Psoas muscle (tissue), 8 donors: ENCODE measurements at places on chromosomes 7 and 10. TPM values are rescaled to one million over a fixed set of nuclear protein-coding genes. Genes with fewer than 3 reads are reported as not detected.

DNA sequence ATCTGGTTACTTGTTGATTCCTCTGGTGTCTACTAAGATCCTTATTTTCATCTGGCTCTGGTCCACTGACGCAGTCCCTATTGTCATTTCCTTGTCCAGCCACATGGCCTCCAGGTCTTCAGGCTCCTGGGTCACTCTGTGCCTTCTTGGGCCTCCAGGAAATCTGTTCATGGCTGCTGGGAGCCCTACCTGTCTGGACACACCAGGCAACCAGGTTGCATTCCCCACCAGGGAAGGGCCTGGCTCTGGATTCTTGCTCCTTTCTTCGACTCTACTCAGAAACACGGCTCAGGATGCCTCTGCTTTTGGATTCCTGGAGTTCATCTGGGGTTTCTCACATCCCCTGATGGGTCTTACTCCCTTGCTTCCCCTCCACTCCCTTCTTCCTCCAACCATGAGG lies 8.0 kb upstream of the PPIF start:
- DNase-seq = no peak

NKX2-3 gene
- not detected for total RNA-seq

DNA sequence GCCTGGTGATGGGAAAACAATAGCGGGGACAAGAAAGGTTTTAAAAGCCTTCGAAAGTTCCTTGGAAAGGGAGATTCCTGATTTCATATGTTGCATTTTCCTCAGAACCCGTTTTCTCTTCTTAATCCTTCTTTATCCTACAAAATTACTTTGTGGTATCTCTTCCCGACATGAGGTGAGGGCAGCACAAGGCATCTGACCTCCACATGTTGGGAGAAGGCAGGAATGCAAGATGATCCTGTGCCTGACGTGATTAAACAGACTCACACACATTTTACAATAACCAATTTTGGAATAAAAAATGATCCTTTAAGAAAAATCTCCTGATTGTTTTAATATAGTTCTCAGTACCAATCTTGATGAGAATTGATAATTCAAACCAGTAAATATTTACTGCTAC lies 153.3 kb upstream of the MKLN1 start:
- DNase-seq = no peak

SLC26A5 gene
- total RNA-seq = not detected

GRCh38 chr10:116408719-116409118 lies 18.9 kb upstream of the PNLIPRP3 start:
- no peak for DNase-seq

DNA sequence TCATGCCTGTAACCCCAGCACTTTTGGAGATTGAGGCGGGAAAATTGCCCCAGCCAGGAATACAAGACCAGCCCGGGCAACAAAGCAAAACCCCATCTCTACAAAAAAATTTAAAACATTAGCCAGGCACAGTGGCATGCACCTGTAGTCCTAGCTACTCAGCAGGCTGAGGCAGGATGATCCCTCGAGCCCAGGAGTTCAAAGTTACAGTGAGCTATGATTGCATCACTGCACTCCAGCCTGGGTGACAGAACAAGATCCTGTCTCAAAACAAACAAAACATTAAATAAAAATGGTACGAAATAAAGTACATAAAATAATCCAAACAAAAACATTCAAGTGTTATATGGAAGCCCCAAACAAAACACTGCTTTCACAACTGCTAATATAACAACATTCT lies 125.0 kb downstream of the SNX13 start:
- no peak for DNase-seq

GPR15LG gene
- not detected for total RNA-seq

DNA sequence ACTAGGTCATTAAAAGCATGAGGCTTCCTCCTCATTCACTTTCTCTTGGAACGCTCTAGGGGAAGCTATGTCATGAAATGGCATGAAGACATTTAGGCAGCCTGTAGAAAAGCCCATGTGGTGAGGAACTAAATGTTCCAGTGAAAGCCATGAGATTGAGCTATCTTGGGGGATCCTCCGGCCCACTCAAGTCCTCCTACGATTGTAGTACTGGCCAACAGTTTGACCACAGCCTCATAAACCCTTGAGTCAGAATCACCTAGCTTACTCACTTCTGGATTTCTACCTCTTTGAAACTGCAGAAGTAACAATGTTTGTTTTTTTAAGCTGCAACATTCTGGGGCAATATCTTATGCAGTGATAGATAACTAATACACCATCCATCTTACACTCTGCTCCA lies 605.1 kb downstream of the SORCS1 start:
- DNase-seq = no peak

DNA sequence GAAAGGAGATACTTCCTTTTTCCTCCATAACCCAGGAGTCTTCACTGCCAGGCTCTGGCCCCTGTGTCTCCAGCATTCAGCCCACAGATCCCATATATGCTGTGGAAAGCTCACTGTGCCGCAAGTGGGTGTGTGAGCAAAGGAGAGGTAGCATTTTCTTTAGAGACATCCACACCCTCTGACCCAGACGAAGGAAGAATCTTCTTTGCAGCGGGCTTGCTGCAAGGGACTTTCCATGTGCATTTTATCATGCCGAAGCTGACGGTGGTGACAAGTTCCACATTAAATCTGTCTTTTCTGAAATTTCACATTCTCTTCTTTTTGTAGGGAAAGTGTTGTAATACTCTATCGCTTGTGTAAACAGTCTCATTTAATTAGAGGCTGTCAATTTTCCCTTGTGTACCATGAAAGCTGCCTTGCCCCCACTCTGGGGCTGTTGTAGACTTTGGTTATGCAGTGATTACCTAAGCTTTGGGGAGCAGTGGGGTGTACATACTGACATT lies 409.5 kb downstream of the SUGCT start:
- DNase-seq = no peak

DNA sequence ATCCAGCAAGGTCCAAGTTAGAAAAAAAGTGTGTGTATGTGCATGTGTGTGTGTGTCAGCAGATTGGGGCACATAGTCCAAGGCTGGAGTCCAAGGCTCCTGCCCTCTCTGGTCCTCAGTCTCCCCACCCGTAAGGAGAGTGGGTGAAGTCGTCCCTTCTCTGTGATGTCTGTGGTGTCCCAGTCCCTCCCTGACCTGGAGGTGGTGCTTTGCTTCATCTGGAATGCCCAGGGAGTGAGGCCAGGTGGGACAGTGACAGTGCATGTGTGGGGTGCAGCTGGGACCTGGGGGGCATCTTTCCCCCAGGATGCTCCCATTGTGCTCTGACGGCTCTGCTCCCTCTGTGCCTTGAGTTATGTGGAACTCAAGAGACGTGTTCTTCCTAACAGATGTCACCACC lies 18.0 kb downstream of the AQP1 start:
- DNase-seq = no peak

- DNase-seq = no peak
Measured at GRCh38 chr7:19079066-19079465, 38.4 kb downstream of the TWIST1 start.

GRCh38 chr10:119337796-119338432 lies 130.5 kb downstream of the GRK5 start:
- peak; percentile 29 for DNase-seq

GRCh38 chr7:159121068-159121467 lies 23.6 kb downstream of the VIPR2 start:
- DNase-seq = no peak

DNA sequence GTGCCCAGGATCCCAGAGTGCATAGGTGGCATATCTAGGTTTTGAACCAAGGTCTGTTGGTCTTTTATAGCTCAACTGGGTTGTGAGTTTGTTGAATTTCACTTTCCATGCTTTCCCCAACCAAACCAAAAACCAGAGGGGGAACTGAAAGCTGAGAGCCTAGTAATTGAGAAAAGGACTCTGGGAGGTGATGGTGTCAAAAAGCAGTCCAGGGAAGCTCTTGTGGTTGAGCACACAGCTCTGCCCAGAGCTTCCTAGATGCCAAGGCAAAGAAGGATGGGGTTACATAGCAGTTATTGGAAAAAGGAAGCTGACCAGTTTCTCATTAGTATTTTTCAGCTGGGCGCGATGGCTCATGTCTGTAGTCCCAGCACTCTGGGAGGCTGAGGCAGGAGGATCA lies 9.9 kb downstream of the POR start:
- no peak for DNase-seq

ZNF425 gene
- total RNA-seq = 1.8 TPM
